ENCODE measurements at places on chromosomes 2 and 18.
A peak's percentile ranks its signal among the peaks of the same experiment; 100 is the strongest.

- DNase-seq, result peak; percentile 37
Measured at GRCh38 chr2:68943581-68944568, 8.8 kb downstream of the GKN2 start.

DNA sequence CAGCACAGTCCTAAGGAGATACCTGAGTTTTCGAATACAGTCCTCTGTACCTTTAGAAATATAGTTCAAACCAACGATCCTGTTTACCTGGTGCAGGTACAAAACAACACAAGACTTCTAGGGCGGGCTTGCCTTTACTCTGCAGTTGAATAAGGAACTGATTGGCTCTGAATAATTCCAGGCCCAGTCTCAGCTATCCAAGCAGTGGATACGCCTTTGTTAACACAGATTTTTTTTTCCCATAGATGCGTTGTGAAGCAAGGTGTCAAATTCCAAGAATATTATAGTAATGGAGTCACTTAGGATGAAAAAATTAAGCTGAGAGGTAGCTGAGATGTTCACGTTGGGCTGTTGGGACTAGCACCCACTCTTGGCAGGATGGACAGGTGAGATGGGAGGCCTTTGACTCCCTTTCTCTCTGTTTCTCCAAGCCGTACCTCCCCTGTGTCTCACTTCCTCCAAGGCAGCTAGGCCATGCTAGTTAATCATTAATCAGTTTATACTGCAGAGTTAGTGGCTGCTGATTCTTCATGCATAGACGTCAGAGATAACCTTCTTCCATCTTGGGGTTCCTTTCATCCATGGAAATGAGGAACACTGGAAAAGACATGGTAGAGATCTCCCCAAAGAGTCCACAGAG lies 380.8 kb upstream of the ACVR2A start:
- DNase-seq, result no peak

DNA sequence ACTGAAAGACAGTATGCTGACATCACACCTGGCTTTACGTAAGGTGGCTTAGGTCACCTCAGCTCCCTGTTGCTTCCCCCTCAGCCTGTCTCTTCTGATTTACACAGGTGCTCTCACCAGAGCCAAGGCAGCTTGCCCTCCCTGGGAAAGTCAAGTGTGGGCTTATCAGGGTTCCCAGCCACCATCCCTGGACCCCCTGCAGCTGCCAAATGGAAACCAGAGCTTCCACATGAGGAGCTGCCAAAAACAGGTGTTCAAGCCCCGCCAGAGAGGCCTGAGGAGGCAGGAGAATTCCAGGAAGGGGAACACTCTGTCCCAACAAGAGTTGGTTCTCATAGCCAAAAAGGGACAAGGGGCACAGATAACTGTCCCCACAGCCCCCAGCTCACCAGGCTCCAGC lies 266.7 kb downstream of the ATAD2B start:
- DNase-seq, result no peak

DNA sequence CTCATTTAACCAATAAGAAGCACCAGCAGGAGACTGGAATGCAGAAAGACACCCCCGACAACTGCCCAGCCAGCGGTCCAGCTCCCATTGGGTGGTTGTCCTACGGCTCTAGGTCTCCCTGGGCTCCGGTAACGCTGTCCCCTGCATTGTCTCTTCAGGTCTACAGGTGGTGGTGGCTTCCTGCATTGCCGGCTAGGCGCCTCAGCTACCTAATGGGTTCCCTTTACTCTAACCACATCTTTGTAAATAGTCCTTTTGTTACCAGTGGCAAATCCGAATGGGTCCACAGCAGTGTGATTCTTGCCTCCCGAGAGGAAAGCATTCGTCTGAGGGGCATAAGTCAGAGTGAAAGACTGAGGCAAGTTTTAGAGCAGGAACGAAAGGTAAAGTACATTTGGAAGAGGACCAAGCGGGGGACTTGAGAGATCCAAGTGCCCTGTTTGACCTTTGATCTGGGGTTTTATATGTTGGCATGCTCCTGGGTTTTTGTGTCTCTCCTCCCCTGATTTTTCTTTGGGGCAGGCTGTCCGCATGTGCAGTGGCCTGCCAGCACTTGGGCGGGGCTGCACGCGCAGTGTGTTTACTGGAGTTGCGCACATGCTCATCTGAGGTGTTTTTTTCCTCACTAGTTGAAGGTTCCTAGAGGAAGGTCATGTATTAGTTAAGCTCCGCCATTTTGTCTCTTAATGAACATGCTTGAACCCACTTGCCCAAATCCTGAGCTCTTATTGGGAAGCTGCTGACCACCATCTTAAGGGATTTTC lies 11.0 kb downstream of the FABP1 start:
- DNase-seq, result no peak

DNA sequence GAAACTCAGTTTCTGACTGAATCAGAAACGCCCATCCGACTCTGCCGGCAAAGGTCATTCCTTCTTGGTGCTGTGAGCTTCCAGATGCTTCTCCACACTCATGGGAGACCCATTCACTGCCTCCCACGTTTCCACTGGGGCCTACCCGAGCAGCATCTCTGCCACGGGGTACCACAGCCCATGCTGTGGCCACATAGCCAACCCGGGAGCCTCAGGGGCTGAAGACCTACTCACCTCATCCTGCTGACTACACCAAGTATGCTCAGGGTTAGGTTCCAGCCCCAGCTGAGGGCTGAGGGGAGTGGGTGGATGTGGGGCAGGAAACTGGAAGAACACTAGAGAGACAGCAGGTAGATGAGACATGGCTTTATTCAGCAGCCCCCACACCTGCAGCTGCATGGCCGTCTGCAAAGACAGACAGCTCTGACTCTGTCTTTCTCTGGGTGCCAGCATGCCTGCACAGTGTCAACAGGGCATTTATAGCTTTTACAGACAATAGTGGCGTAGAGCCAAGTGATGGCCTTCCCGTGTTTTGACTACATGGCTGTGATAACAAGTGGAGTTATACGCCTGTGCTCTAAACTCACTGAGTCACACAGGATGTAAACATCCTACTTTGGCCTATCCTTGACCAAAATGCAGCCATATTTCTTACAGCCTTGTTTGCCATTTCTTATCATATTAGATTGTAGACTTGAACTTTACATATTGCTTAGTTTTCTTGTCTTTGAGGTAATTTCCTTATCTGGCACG lies 16.5 kb upstream of the KLHL23 start:
- DNase-seq, result no peak

DNA sequence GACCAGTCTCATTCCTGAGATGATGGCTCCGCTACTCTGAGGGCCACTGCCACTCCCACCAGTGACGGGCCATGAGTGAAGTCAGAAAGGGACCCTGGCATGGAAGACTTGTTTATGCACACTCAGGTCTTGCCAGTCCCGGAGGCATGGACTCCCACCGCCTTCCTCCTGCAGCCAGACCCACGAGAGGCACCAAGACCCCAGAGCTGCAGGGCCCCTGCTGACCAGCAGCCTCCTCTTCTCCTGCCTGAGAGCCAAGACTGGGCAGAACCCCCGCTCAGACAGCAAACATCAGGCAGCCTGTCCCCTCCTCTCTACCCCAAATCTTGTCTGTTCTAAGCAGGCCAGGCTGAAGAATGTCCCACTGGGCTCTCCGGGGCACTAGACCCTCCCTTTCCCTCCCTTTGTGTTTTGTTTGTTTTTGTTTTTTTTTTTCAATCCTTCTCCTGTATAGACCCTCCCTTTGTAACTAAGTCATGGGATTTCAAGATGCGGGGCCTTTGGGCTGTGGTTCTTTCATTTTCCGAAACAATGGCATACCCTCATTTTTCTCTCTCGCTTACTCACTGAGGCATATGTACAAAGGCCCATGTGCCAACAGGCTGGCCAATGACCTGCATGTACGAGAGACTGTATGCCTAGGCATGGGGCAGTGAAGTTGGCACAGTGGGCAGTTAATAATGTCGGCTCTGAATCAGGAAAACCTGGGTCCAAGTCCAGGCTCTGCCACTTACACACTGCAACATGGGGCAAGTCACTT lies 24.3 kb upstream of the MAPRE3 start:
- DNase-seq, result no peak

DNA sequence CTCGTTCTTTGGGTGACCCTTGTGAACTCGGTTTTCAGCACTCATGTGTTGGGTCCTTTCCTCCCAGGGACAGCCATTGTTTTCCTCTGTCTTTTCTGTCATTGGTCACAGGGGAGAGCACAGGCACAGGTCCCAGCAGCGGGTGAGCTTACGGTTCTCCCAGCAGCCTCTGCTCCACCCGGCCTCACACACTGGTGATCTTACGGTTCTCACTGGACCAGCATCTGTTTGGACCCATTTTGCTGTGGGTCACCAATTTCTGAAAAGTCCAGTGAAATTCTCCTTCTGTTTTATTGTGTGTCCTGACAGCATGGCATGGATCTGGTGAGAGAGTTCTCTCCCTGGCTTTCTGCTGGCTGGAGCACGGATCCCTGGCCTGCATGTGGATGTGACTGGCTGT lies 49.8 kb upstream of the ANKRD62 start:
- DNase-seq, result no peak

GRCh38 chr2:174436351-174436750 lies 40.8 kb downstream of the SCRN3 start:
- DNase-seq, result no peak

DNA sequence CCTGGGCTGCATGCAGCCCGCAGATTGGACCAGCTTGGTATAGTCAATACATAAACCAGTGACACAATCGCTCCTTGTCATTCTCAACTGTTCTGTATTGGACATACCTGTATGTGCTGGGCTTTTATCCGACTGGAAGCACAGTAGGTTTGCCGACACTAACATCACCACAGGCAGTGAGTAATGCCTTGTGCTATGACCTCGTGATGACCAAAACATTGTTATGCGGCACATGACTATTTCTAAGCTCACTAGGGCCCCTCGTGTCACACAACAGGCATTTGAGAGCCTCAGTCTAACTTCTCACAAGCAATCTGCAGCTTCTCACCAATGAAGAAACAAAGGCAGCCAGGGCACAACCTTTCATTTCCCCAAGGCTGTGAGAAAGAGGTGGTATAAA lies 320.8 kb downstream of the AFF3 start:
- DNase-seq, result peak; percentile 44

DNA sequence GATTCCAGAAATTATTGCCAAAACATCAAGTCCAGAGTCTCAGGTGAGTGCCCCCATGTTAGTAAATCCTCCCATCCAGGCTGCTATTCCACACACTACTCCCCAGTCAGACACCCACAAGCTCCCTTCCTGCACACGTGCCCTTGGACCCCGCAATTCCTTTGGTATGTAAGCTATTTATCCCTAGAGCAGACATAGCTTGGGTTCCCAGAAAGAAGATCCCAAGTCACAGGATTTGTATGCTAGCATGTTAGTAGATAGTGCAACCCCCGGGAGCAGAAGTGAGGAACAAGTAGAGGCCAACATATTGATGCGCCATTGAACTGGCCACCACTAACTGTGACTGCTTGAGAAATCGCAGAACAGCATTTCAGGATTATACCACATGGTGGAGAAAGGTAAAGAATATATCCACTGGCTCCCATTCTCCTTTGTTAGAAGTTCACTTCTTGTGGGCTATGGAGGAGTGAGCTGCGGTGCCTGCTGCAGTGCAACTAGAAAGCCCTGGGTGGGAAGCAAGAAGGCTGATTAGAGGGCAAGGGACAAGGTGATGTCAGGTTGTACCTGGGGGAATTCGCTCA lies 137.5 kb upstream of the CHAC2 start:
- no peak for DNase-seq

DNA sequence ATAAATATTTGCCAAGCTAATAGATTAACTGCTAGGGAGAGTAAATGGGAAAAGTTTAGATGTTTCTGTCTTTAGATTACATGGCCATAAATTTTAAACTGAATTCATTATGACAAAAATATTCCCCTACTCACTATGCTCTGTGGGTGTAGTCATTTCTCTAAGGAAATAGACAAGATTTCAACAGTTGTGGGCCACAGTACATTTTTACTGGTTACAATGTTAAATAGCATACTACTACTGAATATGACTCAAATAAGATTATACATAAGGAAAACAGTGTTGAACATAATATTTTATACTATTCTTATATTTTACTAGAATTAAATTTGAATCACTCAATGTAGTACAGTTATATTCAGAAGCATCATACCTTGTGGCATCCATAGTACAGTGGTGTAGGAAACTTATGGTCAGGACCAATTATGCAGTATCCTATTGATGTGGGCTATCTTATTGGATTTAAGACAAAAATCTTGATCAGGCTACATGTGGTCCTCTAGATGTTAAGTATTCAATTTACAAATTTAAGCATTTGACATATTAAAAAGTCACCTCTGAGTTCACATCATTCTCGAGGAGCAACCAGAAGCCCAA lies 33.0 kb downstream of the RPRD1A start:
- no peak for DNase-seq

DNA sequence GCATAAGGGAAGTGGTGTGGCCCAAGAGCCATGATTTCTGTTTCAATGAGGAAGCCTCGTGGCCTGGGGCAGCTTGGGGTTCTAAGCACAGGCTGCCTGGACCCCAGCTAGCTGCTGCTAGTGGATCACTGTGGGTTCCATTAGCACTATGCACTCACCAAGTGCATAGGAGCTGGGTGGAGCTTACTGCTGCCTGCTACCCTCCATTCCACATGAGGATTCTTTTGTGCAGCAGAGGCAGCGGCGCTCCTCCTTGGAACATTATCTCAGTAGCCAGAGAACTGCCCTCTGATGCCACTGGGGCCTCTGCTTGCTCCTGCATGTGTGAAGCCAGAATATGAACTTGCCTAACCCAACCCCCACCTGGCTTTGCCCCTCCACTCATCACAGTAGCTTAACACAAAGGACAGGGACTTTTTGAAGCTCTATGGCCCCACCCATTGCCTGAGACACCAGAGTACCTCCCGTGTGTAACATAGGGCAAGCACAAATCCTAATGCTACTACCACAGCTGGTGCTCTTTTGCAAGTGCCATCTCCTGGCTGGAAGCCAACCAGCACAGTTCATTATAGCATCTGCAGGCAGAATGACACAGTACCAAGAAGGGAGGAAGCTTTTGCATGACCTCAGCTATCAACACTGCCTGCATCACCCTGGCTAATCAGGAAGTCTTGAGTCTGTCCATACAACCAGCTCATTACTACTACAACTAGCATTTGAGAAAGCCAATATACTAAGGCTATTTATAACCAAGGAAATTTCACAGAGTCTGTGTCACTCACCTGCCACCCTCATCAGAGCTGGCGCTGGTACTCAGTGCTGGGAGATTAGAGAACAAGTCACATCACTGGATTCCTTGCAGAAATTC lies 297.0 kb upstream of the GULP1 start:
- DNase-seq, result no peak
